ENCODE measurements at places on chromosomes 16 and 17.

DNA sequence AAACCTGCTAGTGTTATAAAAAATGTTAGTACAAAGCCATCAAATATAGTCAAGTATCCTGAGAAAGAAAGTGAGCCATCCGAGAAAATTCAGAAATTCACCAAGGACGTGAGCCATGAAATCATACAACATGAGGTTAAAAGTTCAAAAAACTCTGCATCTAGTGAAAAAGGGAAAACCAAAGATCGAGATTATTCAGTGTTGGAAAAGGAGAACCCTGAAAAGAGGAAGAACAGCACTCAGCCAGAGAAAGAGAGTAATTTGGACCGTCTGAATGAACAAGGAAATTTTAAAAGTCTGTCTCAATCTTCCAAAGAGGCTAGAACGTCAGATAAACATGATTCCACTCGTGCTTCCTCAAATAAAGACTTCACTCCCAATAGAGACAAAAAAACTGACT is 31.7 kb downstream of the RBBP6 start:
- DNase-seq = no peak

GRCh38 chr16:29198731-29199521 is 207.6 kb downstream of the NPIPB11 start:
- no peak for DNase-seq

GRCh38 chr16:67399218-67399733 is 6.0 kb upstream of the TPPP3 start:
- DNase-seq = no peak

- DNase-seq = no peak
These were observed 34.0 kb downstream of the ZFPM1 start for GRCh38 chr16:88487124-88487432.

DNA sequence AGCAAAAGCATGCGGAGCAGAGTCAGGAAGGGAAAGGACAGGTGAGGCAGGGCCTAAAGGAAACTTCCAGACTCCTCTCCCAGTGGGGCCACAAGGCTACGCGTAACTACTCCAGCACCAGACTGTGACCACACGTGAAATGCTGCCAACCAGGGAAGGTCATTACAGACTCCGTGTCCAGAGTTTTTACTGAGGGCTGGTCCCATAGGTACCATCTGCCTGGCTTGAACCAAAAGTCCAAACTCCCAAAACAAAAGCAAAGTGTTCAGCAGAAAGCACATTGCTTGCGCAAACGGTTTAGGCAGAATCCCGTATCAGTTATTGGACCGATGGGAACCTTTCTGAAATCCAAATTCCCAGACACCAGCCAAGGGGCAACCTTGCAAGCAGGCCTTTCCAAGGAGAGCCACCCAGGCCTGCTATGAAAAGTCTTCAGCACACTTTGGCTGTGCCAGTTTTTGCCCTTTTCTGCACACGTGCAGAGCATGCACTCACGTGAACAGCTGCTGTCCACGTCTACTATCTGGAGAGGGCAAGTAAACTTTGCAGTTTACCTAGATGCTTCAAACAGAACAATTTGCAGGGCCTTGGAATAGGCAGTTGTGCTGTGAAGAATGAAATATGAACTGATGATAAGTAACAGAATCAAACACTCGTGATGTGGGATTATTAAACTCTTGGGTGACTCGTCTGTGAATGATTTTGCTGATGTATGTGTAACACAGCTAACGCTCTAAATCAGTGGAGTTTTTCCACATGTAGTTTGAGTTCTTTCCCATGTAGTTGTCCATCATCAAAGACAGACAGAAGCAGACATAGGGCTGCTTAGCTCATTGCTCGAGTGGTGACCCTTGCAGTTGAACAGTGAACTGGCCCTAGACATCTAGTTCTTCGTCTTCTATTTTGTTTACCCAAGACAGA is 58.1 kb upstream of the CRISPLD2 start:
- DNase-seq = no peak

DNA sequence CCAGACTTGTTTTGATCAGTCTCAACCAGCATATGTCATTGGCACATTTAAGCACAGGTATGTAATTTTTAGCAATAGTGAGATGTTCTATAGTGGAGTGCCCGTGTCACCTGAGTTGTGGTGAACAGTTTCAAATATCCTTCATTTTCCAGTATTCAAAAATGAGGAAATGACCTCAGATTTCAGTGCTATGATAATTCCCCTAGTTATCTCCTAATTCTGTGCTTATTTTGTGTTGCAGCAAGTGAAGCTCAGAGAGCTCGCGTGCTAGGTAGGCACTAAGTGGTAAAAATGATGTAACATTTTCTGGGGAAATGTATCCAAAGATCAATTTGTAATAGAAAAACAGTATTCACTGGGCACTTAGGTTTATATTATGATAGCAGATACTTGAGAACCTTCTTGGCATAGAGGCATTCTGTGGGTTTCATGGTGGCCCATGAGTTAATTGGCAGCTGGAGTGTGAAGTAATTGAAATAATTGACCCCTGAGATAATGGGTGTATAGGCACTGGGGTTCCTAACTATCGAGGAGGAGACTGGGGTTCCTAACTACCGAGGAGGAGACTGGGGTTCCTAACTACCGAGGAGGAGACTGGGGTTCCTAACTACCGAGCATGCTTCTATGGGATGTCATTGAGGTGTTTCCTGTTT is 159.1 kb downstream of the PRKCA start:
- DNase-seq = no peak

DNA sequence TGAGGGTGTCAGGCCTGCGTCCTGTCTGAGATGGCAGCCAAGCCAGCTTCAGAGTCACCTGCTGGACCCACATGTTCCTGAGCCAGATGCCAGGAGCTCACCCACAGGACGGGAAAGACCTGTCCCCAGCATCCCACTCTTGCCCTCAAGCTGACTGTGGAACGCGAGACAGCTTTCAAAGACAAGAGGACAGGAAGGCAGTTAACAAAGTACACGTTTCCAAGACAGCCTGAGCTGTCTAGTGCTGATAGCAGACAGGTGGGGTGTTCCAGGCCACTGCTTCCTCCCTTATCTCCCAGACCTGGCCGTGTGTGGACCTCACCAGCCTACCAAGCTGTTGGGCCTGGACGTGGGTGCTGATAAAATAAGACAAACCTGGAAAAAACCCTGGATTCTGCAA is 13.2 kb downstream of the CMTM3 start:
- DNase-seq = no peak

DNA sequence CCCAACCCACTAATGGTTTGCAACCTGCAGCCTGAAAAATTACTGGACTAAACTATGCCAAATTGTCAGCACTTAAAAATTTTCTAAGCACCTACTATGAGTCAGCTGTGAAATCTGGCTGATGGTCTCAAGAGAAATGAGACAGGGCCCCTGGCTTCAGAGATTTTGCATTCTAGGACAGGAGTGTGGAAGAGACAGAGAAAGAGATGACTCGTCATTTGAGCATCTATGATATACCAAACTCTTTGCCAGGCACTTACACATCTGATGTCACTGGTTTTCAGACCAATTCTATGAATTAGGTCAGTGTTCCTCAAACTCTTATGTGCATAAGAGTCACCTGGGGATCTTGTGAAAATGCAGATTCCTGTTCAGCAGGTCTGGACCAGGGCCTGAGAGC is 44.4 kb downstream of the CLEC19A start:
- no peak for DNase-seq

- no peak for DNase-seq
These were observed 4.0 kb downstream of the HAP1 start for GRCh38 chr17:41730479-41730878.

DNA sequence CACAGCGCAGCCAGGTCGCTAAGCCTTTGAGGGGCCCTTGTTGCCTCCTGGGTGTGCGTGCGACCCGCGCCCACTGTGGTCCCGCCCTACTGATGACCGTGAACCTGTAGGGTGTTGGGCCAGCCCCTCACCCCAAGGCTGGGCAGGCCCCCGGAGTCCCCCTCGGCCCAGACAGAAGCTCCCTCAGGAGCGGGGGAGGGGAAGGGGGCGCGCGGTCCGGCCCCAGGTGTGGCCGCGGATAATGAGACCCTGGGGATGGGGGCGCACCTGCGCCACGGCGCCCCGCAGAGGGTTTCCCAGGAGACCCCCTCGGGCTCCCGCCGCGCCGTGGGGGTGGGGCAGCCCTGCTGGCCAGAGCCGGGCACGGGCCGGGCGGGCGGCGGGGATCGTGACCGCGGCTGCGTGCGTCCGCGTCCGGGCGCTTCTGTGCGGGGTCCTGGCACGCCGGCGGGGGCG is 358 bp upstream of the ARHGDIG start:
- DNase-seq = no peak

- DNase-seq = no peak
These were observed 19.8 kb downstream of the PPL start for GRCh38 chr16:4917117-4917516.

GRCh38 chr17:63438092-63439051 is 7.7 kb downstream of the CYB561 start:
- DNase-seq = no peak

GRCh38 chr16:8958344-8959167 is 5.2 kb downstream of the USP7 start:
- DNase-seq = no peak

- DNase-seq = no peak
These were observed 33.4 kb upstream of the ZNF469 start for GRCh38 chr16:88349153-88349902.

DNA sequence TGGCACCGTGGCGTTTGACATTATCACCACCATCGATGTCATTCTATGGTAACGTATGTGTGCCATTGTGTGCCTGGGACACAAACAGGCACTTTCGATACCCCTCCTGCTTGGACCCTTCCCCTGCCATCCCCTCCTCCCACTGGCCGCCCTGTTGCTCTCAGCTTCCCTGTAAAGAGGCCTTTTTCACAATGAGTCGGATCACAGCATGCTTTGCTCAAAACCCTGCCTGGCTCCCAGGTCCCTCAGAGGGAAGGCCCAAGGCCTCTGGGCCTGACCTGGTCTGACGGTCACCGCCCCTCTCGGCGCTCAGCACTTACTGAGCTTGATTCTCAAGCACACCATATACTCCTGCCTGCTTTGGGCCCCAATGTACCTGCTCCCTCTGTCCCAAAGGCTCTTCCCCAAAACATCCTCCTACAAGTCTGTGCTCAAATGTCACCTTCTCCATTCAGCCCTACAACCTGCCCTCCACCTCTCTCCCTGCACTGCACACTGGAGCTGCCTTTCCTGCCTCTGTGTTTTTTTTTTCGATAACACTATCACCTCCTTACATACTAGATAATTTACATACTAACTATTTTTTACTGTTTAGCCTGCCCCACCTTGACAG is 303.8 kb downstream of the SOX9 start:
- DNase-seq = no peak

- DNase-seq = no peak
These were observed 535 bp upstream of the AURKB start for GRCh38 chr17:8210761-8211458.

DNA sequence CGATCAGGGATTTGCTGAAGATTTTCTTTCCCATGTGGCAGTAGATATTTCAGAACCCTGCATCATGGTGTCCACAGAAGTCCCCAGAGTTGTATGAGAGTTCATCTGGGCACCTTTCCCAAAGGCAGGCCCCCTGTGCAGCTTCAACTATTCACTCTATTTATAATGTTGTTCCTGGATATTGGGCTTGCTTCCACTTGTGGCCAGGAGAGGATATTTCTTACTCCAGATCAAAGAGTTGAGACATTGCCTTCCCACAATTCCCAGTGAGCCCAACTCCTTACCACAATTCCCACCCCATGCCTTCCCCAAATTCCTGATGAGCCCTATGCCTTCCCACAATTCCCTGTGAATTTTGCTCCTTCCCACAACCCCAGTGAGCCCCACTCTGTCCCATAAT is 206.9 kb downstream of the WWOX start:
- no peak for DNase-seq

DNA sequence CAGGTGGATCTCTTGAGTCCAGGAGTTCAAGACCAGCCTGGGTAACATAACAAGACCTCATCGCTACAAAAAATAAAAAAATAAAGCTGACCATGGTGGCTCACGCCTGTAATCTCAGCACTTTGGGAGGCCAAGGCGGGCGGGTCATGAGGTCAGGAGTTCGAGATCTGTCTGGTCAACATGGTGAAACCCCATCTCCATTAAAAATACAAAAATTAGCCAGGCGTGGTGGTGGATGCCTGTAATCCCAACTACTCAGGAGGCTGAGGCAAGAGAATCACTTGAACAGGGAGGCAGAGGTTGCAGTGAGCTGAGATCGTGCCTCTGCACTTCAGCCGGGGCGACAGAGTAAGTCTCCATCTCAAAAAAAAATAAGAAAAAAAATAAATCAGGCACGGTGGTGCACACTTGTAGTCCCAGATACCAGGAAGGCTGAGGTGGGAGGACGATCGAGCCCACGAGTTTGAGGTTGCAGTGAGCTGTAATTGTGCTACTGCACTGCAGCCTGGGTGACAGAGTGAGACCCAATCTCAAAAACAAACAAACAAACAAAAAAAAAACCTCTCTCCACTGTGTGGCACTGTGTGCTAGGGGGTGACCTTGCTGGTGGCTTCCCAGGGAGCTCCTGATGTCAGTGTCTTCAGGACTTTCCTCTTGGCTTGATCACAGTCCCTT is 19.8 kb upstream of the MAPK3 start:
- peak; percentile 24 for DNase-seq

DNA sequence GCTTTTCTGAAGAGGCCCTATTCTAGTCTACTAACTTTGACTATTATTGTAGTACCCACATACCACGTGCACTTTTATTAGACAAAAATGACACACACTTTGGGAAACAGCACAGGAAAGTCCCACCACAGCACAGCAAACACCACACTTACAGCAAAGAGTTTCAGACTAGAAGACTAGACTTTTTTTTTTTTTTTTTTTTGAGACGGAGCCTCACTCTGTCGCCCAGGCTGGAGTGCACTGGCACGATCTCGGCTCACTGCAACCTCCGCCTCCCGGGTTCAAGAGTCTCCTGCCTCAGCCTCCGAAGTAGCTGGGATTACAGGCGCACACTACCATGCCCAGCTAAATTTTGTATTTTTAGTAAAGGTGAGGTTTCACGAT is 20.1 kb downstream of the YWHAE start:
- no peak for DNase-seq

GRCh38 chr16:56145369-56145768 is 45.9 kb upstream of the GNAO1 start:
- no peak for DNase-seq

DNA sequence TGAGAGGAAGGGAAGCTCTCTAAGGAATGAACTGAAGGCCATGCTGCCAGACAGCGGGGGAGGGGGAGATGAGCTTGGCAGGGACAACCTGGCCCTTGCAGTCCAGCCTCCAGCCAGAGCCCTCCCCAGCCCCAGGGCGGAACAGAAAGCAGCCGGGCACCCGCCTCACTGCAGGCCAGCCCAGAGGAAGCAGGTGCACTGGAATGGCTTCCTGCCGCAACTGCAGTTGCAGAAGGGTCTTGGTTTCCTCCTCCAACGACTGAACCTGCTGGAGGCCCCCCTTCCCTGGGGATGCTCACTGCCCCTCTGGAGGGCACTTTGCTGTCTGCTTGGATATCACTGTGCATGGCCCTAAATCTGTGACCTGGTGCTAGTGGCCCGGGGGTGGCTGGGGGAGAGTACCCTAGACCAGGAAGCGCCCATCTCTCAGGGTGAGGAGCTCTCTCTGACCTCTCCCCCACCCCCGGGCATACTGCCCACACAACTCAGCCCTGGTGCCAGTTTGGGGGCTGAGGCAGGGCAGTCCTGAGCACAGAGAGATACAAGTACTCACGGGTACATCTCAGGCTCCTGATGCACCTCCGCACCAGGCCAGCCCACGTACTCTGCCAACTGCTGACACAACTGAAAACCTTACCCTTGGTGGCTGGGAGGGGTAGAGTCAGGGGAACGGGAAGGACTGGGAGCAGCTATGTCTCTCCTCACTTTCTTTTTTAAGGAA is 41.1 kb downstream of the MYO18A start:
- peak; percentile 70 for DNase-seq

GRCh38 chr17:13743906-13744305 is 142.2 kb upstream of the HS3ST3A1 start:
- DNase-seq = no peak

- no peak for DNase-seq
These were observed 22.2 kb downstream of the SEC14L1 start for GRCh38 chr17:77163001-77163400.

All from cerebellum (tissue), 4 donors.